Activated effector memory CD4-positive, alpha-beta T cell treated with Interleukin-2 at 50 U/mL for 16 hours (primary cell): ENCODE measurements at places on chromosomes 16 and 17.
A peak's percentile ranks its signal among the peaks of the same experiment; 100 is the strongest.

GRCh38 chr17:80000136-80000535, 35.5 kb downstream of the TBC1D16 start:
- DNase-seq = no peak

GRCh38 chr16:680967-681745, 946 bp downstream of the STUB1 start:
- no peak for DNase-seq

DNA sequence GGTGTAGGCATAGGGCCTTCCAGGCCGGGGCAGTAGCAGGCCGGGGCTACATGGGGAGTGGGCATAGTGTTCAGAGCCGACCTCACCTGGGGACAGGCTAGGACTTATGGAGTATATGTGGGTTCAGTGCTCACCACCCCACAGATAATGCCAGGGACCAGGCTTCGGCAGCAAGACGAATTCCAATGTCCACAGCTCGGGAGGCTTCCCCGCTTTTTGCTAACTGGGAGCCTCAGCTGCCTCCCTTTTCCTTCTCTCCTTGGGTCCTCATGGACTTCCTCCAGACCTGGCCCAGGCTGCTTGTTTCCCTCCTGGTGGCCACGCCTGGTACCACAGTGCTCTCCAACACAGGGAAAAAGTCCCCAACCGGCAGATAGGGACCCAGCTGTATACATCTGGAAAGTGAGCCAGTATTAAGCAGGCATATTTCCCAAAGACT, 20.1 kb upstream of the SLC46A1 start:
- no peak for DNase-seq

- DNase-seq = no peak
These were observed 4.2 kb upstream of the KRT24 start for GRCh38 chr17:40707745-40708144.

- no peak for DNase-seq
These were observed 388.0 kb upstream of the CA10 start for GRCh38 chr17:52546493-52546892.

DNA sequence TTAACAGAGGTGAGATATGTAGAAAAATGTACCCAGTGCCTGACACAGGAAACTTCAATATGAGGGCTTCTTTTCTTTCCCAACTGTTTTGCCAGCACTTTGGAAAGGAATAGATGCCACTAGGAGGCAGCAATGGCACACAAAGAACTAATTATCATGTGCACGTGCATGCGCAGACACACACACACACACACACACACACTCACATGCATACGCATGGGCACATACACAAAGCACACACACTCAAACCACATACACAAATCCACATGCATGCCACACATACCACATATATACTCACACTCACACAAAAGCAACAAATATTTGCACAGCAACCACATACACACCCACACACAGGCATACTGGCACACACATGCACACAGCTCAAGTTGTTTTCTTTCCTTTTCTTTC, 8.8 kb upstream of the CEP112 start:
- DNase-seq = peak; percentile 15

DNA sequence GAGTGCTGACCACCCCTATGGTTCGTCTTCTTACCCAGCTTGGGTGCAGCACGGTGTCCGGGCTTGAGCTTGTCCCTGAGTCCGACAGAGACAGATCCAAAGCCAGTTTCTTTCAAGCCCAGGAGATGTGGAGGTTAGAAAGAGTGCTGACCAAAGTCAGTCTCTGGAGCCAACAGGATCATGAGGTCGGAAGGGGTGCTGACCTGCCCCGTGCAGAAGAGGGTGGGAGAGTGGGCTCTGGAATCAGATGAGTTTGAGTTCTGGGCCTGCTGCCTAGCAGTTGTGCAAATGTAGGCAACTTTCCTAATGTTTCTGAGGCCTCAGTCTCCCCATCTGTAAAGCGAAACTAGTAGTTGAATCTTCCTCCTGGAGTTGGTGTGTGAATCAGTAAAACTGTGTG, 24.5 kb downstream of the NKD1 start:
- no peak for DNase-seq

DNA sequence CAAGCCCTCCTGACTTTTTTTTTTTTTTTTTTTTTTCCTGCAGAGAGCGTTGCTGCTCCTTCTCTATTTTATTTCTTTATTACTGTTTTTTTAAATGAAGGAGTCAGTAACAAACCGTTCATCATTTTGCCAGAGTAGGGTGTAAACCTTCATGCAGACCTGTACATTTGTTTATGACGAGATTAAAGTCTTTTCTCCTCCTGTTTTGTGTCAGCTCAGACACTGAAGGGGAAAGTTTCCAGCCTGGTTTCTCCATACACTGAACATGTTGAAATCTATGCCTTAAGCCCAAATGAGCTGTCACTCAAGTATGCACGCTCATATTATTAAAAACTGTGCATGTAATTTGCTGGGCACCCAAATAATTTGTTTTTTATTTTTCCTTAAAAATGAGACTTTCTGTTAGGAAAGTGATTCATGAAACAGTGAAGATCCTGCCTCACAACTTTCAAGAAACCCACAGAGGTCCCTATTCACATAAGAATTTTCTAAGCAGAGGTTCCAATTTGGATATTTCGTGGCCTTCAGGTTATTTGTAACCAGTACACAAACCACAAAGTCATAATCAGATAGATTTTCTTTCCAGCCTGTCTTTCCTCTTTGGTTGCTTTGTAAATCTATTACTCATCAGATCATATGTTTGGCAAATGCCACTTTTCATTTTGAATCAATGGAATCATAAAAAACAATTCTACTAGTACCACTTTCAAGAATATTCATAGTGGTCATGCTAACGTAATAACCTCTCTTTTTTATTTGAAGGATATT, 700.3 kb downstream of the MAF start:
- DNase-seq = no peak

GRCh38 chr16:15650698-15651171, 690 bp downstream of the NDE1 start:
- DNase-seq = no peak

- DNase-seq = no peak
These were observed 9.5 kb downstream of the NLRC5 start for GRCh38 chr16:56998861-56999260.

DNA sequence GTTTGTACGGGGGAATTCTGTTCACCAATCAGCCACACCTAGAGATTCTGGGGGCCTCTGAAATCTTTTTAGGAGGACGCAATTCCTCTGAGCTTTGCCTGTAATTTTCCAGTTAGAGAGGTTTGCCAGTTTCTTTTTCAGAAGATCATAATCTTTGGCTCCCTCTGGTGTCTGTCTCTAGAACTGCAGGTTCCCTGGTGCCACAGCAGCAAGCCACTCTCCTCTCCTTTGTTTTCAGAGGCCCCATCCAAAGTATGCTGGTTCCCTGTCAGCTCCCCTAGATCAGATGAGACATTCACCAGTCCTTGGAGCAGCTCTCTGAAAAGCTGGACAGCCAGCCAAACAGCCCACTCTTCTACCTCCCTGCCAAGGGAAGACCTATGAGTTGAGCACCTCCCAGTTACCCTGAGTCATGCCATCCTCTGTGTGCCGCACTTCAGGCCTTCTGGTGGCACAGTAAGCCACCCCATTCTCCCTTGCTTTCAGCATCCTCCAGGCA, 36.1 kb downstream of the RNF112 start:
- peak; percentile 30 for DNase-seq

DNA sequence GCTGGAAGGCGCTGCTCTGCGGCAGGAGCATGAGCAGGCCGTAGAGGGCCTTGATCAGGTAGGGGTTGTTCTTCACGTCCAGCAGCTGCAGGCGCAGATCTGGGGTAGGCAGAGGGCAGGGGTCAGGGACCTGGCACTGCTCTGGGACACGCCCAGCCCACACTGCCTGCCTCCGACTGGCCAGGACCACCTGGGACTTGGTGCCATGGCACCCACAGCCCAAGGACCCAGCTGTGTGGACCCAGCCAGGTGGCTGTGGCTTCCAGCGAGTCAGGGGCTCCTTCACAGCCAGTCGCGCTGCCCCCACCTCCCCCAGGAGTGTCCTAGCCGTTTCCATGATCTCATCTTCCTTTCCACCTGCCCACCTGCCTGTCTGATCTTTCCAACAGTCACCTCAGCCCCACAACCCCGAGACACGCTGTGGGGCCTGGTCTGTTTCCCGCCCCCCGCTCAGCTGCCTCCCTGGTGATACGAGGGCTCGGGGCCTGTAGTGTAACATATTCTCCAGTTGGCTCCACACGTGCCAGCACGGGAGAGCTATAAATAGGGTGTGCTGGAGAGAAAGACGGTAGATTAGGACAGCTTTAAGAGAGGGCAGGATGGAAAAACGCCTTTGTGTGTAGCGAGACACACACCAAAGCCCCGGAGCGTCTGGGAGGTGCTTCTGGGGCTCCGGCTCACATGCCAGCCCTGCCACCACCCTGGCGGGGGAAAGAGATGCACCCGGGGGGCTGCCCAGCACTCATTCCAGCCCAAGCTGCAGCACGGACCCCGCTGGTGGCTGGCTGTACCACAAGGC, 7.2 kb upstream of the MTSS2 start:
- no peak for DNase-seq

GRCh38 chr16:4183237-4184037, 58.4 kb downstream of the SRL start:
- peak; percentile 76 for DNase-seq

DNA sequence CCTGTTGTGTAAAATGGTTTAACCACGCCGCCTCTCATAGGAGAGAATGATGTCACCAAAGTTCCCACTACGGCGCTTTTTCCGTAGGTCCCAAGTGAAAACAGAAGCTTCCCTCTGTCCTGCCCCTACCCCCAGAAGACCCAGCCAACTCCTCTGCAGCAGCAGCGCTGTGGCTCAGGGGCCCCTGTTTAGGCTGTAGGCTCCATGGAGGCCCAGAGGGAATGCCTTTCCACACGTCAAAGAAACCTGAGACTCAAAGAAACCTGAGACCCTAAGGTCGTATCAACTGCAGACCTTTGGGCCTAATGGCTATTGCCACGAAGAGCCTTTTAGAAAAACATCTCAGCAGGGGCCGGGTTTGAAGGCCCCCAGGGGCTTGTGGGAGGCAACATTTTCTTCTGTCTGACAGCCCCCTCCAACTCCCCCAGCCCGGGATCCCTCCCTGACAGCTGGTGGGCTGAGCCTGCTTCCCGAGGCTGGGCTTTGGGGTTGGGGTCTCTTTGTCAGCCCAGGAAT, 43.1 kb upstream of the MEAK7 start:
- DNase-seq = no peak

DNA sequence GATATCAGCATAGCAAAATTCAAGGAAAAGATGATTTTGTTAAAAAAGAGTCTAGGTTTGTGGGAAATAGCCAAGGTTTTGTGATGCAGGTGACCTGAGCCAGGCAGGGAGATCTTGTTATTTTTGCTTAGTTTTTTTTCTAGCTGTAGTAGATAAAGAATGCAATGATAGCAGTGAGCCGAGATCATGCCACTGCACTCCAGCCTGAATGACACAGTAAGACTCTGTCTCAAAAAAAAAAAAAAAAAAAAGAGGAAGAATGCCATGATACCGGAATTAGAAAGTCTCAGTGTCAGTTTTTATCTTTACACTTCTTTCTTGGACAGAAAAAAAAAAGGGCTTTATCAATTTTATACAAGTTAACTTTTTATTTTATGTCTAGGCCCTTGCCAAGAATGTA, 27.5 kb downstream of the TMEM238L start:
- no peak for DNase-seq

DNA sequence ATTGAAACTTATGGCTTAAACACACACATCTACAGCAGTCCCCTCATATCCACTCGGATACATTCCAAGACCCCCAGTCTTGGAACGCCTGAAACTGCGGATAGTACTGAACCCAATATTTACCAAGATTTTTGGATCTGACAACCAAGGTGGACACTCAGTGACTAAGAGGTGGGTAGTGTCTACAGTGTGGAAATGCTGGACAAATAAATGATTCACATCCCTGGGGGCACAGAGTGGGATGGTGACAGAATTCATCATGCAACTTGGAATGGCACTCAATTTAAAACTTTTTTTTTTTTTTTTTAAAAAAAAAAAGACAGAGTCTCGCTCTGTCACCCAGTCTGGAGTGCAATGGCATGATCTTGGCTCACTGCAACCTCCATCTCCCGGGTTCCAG, 54.2 kb upstream of the TRAP1 start:
- DNase-seq = no peak

GRCh38 chr17:64130559-64131001, 636 bp upstream of the ERN1 start:
- DNase-seq = no peak

DNA sequence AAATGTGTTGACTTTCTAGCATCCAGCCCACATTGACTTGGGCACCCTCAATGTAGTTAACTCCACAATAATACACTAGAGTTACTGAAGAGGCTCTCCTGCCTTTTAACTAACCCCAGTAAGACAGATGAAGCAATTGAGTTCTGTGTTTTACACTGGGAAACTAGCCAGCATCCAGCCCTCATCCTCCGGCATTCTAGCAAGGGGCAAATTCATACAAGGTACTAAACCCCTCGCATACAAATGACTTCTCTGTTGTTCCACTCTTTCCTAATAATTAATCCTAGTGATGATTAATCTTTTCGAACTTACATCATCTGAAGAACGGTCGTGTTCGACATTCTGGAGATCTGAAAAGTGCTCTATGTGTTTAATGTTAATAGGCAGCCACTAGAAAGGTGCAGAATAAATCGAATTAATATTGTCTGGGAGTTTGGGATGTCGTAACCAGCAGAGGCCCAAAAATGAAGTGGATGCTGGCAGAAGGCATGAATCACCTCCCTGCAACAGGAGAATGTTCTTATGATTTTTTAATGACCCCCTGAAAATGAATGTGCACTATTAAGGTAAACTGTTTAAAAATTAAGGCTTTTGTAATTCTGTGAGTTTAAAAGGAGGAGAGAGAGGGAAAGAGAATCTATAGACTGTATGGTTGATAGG, 249.4 kb downstream of the SNX29 start:
- no peak for DNase-seq

DNA sequence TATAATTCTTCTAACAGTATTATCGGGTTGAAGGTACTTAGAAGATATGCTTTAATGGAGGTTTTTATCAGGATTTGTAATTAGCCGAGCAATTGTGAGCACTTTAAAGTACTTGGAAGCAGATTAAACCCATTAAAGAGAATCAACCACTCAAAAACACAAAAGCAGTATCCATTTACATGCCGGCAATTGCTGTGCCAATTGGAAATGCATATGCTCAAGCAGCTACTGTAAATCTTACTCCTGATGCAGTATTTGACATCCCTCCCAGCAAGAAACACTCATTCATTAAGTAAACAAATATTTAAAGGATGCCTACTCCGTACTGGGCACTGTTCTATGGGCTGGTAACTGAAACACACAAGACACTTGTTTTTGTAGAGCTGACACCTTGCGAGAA, 11.4 kb upstream of the CCL1 start:
- no peak for DNase-seq

GRCh38 chr16:73768786-73769203, 527.8 kb upstream of the PSMD7 start:
- no peak for DNase-seq

- no peak for DNase-seq
These were observed 28.9 kb upstream of the RPH3AL start for GRCh38 chr17:381516-381915.

- DNase-seq = peak; percentile 63
These were observed 28.6 kb upstream of the NUDT16L1 start for GRCh38 chr16:4664538-4665418.

- no peak for DNase-seq
These were observed 45.6 kb downstream of the MAF start for GRCh38 chr16:79554912-79555311.

- no peak for DNase-seq
These were observed 205.6 kb downstream of the IRF8 start for GRCh38 chr16:86104537-86105048.
